ENCODE measurements at places on chromosomes 4 and X.

DNA sequence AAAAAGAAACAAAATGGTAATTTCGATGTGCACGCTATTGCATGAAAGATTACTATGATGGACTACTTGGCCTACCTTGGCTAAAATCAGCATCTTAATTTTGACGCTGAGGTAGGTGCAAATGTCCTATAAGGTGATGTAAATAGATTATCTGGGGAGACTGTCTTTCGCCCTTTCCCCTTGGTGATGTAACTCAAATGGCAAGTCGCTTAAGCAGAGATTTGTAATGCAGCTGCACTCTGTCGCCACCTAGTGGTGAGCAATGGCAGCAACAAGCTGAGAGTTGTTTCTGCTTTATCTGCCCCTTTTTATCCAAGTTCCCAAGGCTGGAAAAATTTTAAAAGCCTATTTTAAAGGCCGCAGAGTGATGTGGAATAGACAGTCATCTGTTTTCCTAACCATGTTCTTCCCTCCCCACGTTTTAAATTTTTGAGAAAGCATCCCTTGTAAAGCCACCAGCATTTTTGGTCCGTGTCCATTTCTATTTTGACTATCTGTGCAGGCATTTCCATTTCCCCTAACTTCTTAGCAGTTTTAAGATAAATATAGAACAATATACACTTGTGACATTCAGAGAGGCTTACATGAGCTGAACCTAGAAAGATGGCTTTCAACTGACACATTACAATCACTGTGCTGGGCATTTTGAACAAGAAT lies 62.4 kb upstream of the PDLIM3 start:
- peak; percentile 74 for DNase-seq

DNA sequence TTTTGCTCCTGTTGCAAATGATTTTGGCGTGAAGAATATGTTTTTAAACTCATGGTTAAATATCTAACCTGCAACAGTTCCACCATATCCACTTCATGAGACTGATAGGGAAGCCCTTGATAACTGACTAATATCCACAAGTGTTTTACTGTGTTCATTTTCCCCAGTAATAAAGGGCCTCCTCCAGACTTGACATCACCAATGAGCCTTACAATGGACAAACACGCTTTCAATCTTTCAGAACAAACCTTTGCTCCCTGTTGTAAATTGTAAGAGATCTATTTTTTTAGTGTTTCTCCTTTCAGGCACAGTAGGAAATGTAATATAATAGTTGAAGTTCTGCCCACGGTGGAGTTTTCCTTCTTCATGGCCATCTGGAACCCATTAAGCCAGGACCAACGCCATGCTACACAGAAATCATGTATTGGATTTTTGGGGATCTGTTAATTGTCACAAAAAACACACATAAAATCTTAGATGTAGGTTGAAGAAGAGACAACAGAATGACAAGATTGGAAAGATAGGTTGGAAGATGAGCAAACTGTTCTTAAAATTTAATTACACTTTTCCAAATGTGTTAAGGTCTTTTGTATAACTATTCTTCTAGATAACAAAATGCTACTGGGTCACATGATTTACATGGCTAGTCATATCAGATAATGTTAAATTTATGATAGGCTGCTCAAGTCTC lies 1030.1 kb downstream of the FSTL5 start:
- no peak for DNase-seq

- no peak for DNase-seq
Observed at GRCh38 chr4:122758033-122758432, 25.5 kb downstream of the BBS12 start.

DNA sequence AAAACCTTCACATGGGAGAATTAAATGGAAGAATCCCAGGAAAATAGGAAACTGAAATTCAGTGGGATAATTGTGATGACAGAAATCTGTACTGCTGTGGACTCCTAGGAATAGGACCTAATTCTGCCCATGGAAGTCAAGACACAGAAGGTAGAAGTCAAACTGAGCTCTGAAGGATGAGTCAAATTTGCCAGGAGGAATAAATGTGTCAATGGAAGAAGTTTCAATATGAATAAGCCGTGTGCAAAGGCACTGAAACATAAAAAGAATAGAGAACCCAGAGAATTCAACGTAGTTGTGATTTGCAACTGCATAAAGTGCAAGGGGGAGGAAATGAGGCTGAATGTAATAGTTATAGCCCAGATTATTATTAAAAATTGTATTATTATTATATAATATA lies 11.6 kb downstream of the ENAM start:
- no peak for DNase-seq

DNA sequence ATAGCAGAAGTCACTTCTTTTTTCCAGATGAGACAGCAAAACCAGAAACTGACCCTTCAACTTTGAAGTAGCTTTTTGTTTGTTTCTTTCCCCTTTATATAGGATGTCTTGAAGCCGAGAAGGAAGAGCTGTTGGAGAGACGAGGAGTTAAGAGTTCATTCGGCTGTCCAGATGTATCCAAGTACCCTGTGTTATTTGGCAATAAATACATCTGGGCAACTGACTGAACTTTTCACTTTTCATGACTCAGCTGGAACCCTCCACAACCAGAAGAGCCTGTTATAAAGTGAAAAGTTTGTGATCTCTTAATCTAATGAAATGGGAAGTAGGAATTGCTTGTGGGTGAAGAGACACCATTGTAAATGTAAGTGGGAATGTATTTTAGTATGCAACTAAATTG lies 131.2 kb downstream of the HTR2C start:
- no peak for DNase-seq

GRCh38 chrX:119729408-119730201 lies 28.8 kb upstream of the SOWAHD start:
- peak; percentile 49 for DNase-seq

GRCh38 chr4:109009909-109010308 lies 247.1 kb upstream of the ETNPPL start:
- DNase-seq = no peak

DNA sequence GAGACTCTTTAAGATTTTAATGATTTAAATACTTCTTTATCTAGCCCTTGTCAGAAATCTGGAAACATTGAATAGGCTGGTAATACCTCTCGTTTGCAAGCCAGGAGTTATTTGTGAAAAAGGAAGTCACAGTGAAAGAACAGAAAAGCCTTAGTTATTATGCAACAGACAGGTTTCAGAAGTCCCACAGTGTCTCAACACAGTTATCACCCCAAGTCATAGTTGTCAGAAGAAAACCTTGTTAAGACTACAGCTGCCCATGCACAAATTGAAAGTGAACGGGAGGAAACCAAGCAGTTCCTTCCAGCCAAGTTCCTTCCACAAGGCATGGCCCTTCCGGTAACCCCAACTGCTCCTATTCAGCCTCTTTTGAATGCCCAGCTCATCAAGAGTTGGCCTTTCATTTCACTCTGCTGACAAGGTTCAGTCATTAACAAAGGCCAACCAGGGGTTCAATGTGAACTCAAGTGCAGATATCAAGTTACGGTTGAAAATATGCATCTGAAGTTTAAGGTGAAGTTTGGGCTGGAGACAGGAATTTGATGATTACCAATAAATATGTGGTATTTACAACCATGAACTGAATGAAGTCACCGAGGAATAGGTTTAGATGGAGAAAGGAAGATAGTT lies 15.6 kb downstream of the ALPK1 start:
- DNase-seq = no peak

DNA sequence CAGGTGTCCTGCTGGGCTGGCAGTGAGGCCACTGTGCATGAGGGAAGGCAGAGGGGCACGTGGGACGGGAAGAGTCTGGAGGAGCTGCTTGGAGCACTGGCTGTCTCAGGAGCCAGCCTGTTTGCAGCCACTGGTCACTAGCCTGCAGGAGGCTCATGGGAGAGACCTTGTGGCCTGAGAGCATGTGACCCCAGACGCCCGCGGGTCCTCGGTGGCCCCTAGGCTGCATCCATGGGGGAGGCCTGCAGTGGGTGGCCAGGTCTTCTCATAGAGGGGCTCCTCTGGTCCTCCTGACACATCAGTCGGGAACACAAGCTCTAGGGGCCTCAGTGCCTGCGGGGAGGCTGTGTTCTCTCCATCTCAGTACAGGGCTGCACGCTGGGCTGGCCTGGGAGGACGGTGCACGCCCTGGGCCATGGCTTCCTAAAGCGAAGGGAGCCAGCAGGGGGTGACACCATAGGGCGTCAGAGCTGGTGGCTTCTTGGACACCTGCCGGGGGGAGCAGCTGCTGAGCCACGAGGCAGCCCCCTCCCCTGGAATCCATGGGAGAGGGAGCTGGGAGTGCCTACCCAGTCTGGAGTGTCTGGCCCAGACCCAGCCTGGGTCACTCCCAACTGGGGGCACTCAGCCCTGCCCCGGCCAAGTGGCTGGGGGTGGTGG lies 12.3 kb downstream of the NAT8L start:
- no peak for DNase-seq

DNA sequence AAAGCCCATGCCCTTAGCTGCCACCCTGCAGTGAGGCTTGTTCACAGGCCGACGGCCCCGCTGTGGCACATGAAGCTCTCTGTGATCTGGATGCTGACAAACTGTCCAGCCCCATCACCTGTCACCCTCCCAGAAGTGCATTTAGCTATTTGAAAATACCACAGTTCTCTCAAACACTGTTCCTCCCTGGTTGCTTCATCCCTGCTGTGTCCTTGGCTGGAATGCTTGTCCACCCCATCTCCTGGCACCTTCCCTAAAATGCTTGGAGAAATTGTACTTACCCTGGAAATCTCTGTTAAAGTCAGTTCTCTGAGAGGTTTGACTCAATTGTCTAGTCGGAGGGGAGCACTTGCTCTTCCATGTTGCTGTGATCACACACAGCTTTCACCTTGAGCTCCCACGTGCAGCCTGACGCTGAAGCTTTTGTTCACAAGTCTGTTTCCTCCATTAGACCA lies 10.1 kb downstream of the SYNPO2 start:
- DNase-seq = no peak

Measured in endothelial cell (in vitro differentiated cells).